ENCODE measurements at places on chromosomes 7 and 10.

GRCh38 chr7:81415181-81415580, 354.7 kb downstream of the HGF start:
- no peak for DNase-seq

GRCh38 chr7:73749931-73750776, 11.6 kb upstream of the ABHD11 start:
- no peak for DNase-seq

DNA sequence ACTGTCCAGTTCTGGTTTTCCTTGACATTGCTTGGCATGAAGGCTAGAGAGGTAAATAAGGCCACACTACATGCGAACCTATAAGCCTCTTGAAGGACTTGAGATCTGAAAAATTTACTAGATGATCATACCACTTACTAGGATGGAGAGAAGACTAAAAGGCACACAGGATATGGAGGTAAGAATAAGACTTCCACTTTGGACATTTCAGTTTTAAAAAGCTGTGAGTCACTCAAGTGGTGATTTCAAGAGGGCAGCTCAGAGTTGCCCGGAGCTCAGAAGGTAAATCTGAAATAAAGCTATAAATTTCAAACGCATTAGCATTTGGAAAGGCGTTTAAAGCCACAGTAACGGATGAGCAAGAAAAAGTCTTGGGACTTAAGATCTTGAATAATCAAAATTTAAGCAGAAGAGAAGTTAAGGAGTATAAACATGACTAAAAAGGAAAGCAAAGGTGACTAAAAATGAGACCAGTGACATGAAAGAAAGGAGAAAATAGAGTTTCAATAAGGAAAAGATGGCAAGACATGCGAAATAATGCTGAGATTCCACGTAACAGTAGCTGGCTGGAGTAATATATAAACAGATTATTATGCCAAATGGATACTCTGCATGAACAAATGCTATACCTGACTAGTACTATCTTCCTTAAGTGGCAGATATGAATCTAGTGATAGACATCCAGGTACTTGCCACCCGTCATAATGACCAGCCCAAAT, 68.3 kb downstream of the SNX13 start:
- DNase-seq: no peak

GRCh38 chr10:133324198-133324792, 12.4 kb downstream of the CALY start:
- peak; percentile 38 for DNase-seq

- DNase-seq: no peak
These were observed 21.0 kb upstream of the AGMO start for GRCh38 chr7:15582773-15583172.

DNA sequence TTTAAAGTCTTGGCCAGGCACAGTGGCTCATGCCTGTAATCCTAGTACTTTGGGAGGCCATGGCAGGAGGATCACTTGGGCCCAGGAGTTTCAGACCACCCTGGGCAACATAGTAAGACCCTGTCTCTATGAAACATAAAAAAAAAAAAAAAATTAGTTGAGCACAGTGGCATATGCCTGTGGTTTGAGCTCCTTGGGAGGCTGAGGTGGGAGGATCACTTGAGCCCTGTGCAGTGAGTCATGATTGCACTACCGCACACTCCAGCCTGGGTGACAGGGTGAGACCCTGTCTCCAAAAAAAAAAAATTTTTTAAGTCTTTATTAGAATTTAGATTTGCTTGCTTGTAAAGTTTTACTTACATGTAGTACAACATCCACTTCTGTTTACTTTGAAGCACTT, 14.0 kb downstream of the WNT2 start:
- DNase-seq: no peak

GRCh38 chr10:69846293-69846921, 44.7 kb downstream of the COL13A1 start:
- no peak for DNase-seq

DNA sequence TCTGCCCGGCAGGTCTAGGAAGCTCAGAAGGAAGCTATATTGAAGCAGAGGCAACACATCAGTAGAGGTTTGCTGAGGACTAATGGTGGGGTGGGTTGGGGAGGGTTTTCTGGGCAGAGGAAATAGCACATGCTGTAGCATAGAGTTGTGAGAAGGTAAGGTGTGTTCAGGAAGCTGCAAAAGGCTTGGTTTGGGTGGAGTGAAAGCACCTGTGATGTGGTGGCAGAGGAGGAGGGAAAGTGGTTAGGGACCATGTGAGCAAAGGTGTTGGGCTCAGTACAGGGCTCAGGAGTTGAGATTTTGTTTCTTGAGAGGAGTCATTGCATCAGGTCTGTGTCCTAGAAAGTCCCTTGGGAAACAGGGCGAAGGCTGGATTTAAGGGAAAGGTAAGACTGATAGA, 294.6 kb downstream of the SORCS3 start:
- no peak for DNase-seq

- DNase-seq: no peak
These were observed 70.8 kb downstream of the RBM33 start for GRCh38 chr7:155715111-155715805.

DNA sequence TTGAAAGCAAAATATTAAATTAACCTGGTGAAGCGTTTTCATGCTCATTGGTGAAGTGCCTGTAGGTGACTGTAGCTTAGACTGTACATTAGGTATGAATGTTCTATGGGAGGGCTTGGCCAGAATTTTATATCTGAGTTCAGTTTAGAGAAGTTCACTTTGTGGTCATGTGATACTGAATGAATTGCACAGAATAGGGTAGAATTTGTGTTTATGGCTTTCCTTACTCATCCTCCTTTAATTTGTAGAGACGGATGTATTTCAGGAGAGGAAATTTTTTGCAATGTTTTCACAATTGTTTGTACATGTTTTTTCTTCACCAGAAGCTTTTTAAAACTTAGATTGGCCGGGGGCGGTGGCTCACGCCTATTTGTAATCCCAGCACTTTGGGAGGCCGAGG, 32.3 kb downstream of the REEP3 start:
- no peak for DNase-seq
